ENCODE measurements at places on chromosomes 3 and 15.

- no peak for DNase-seq
These were observed 166.6 kb downstream of the TPRG1 start for GRCh38 chr3:189338366-189338765.

- no peak for DNase-seq
These were observed 47.0 kb upstream of the ACKR4 start for GRCh38 chr3:132549890-132550578.

GRCh38 chr3:175558261-175558660, 699.1 kb downstream of the NAALADL2 start:
- no peak for DNase-seq

GRCh38 chr3:106485802-106486201, 617.0 kb upstream of the CBLB start:
- no peak for DNase-seq

DNA sequence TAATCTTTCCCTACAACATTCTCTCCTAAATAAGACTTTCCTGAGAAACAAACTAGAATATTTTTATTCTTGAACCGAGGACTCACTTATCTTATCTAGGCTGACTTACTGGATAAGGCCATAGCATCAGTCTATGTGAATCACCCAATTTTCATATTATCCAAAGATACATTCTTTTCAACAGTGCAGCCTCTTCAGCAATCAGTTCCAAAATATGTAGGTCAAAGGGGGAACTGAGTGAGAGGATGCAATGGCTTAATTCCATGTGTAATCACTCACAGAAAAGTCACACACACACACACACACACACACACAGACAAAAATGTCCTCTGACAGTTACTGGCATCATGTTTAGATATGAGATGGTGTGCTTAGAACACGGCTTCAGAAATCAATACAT, 31.5 kb upstream of the MECOM start:
- DNase-seq: no peak

All from GDM1 (cell line).